Activated CD4-positive, alpha-beta T cell treated with anti-CD3 and anti-CD28 coated beads, Interleukin-2, amount 10 ng/mL, durations not matched to agents 24 days and 14 days (primary cell): ENCODE measurements at places on chromosomes 5 and 9. TPM values are rescaled to one million over a fixed set of nuclear protein-coding genes. Genes with fewer than 3 reads are reported as not detected.
A peak's percentile ranks its signal among the peaks of the same experiment; 100 is the strongest.

DNA sequence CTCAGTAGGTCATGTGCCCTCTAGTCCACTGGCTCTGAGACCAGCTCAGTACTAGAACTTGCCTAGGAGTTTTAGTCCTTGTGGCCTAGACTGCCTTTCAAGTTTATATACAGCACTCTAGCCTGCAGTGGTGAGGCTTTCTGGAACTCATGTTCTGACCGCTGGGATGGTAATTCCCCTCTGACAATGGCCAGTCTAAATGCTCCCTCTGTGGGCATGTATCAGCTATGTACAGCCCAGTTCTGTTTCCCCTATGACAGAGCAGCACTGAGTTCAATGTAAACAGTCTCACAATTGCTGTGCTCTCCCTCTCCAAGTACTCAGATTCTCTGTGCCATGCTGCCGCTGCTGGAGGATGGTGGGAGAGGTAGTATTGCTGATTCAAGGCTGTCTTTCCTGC is 68.6 kb upstream of the SLC27A6 start:
- no peak for DNase-seq

- DNase-seq = no peak
Observed at GRCh38 chr5:41537581-41537980, 27.2 kb upstream of the PLCXD3 start.

DNA sequence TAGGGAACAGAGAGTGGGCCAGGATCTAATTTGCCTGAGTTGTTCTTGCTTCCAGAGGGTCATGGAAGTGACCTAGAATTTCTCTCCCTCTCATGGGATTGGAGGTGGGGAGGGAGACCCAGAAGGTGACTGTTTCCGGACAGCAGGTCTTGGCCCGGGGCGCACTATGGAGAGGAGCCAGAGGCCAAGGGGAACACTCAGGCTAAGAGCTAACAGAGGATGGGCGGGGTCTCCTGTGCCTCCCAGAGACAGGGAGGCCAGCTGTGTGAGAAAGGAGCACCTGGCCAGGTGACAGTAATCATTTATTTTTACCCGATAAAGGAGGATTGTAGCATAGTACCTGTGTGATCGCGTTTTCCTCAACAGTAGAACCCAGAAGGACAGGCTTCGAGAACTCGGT is 50.9 kb upstream of the ANKH start:
- DNase-seq = no peak

DNA sequence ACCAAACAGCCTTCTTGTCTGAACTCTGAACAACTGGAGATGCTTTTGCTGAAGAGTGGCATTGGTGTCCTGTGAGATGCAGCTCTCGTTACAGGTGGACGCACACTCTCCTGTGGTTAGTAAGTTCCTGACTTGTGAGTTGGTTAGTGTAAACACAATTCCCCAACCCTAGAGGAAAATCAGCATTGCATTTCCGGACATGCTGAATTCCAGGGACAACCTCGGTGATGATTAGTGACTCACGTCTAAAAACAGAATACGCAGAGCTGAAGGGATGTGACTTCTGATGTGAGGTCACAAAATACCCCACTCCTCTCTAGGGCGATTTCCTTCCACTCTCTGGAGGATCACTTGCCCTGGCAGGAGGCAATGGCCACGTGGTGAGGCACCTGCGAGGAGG is 5.0 kb downstream of the OR2V2 start:
- no peak for DNase-seq

GRCh38 chr5:112968411-112969106 is 8.0 kb upstream of the DCP2 start:
- DNase-seq = no peak

GRCh38 chr9:129726322-129727160 is 26.3 kb downstream of the PTGES start:
- DNase-seq = peak; percentile 90

The TEX48 gene
- 0.52 and 0.56 TPM in 2 replicates for total RNA-seq

The BSPRY gene
- 10.5 and 10.6 TPM in 2 replicates for total RNA-seq

The HSPB3 gene
- total RNA-seq = not detected in 2 replicates

The PRRX2 gene
- total RNA-seq = 3.4 and 3.8 TPM in 2 replicates

DNA sequence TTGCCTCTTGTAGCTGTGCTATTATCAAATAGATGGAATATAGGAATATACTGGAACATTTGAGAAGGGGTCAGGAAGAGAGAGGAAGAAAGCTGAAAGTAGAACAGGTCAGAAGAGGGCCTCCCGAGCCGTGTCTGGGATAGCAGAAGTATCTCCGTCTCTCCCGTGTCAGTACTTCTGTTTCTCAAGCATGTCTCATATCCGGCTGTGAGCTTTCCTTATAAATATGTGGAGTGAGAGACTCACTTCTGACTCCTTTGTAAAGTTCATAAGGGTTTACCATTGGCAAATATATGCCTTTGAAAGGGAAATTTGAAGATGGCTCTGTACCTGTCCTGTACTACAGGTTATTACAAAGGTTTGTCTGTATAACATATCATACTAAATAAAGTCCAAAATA is 50.3 kb downstream of the MOCS2 start:
- DNase-seq = peak; percentile 37

DNA sequence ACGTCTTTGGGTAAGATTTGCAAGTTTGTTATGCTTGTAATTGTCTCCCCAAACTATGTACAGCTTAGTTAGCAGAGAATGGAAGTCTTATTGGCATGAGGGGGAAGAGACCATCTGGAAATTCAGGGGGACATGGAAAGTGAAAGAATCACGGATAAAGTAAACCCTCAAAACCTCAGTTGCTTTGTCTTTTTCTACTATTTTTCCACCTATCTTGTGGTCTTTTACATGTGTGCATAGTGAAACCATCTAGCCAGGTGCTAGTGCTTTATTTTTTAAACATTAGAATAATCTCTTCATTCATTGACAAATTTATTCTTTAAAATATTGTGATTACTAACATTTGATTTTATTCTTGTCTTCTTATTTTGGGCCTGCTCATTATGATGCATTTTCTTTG is 441.1 kb upstream of the RORB start:
- DNase-seq = no peak

DNA sequence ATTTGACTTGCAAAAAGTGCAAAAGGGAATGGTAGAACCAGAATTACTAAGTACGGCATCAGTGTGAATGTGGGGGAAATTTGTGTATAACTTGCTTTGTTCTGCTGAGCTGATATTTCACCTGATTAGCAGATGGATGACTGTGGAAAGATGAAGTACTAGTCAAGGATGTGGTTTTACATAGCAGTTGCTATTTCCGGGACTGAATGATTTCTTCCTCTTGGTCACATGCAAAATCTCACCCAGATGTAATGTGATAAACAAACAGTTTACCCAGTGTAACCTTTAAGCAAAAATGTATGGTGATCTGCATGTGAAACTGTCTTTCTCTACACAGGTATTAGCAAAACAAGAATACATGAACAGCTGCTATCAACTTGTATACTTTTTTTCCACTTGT is 46.1 kb downstream of the DCP2 start:
- DNase-seq = peak; percentile 82

GRCh38 chr5:40306869-40307487 is 372.7 kb upstream of the PTGER4 start:
- no peak for DNase-seq

DNA sequence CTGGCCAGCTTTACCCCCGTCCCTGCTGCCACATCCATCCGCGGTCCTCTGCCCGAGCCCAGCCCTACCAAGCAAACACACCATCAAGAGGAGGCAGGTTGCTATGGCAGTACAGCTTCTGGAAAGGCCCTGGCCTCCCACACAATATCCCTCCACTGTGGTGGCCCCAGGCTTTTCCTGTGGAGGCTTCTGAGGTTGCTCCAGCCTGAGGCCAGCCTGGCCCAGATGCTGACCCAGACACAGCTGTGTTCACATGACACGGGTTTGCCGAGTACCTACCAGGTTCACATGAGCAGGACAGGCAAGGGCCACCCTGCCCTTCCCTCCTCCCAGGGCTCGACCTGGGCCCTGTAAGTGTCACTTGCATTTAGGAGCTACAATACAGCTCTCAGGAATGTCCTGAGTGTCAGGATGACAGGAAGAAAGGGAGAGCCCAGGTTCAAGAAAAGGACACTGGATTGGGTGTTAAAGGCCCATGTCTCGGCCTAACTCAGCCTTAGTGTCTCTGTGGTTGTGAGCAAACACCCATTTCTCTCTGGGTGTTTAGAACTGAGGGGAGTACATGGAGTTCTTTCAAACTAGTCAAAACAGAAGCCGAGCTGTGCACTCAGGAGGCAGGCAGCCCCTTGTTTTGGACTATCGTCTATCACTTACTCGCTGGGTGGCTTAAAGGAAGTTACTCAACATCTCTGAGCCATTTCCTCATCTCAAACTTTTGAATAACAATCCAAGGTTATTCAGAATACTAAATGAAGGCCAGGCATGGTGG is 40.2 kb downstream of the NAIF1 start:
- peak; percentile 85 for DNase-seq

- no peak for DNase-seq
Observed at GRCh38 chr5:138725153-138725817, 27.9 kb upstream of the CTNNA1 start.

- DNase-seq = no peak
Observed at GRCh38 chr9:72453797-72454196, 67.6 kb upstream of the TMC1 start.

The IL3 gene
- total RNA-seq = 67.7 and 71.3 TPM in 2 replicates

GRCh38 chr5:135203593-135204036 is 169.6 kb upstream of the PITX1 start:
- DNase-seq = no peak

The TERT gene
- total RNA-seq = 10.1 and 16.8 TPM in 2 replicates

The TMEM171 gene
- not detected in 2 replicates for total RNA-seq

GRCh38 chr9:72701510-72701909 is 180.1 kb downstream of the TMC1 start:
- DNase-seq = no peak

DNA sequence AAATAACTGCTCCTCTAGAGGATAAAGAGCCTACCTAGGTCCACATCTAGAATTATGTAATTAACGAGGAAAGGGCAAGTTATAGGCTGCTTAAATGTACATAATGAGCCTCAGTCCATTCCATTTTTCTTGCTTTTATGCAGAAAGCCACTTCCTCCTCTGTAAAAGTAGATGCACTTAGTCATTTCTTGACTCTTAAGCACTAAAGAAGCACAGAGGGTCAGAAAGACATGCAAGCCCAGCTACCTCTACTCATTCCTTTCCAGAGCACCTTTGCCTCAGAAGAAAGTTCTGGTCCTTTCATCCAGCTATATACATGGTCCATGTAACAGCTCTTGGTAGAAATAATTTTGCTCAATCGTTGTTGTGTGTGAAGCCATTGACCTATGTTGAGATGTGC is 308.0 kb upstream of the NREP start:
- DNase-seq = no peak

The TTC23L gene
- not detected in 2 replicates for total RNA-seq

GRCh38 chr5:72179028-72179815 is 71.9 kb downstream of the MAP1B start:
- DNase-seq = no peak

DNA sequence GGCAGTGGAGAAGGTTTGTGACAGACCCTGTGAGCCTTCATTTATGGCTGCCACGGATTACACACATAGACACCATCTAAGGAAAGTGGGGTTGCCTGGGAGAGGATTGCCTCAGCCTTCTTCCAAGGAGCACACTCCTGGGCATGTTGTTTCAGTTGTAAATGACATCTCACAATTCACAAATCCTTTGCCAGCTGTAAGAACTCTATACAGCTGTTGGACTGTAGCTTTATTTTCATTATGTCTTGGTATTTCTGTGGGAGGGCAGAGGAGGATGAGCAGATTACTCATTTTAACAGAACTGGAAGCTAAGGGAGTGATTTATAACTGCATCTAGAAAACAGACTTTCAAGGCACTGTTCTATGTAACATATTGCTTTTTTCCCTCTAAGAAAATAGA is 25.6 kb downstream of the MELK start:
- DNase-seq = no peak

DNA sequence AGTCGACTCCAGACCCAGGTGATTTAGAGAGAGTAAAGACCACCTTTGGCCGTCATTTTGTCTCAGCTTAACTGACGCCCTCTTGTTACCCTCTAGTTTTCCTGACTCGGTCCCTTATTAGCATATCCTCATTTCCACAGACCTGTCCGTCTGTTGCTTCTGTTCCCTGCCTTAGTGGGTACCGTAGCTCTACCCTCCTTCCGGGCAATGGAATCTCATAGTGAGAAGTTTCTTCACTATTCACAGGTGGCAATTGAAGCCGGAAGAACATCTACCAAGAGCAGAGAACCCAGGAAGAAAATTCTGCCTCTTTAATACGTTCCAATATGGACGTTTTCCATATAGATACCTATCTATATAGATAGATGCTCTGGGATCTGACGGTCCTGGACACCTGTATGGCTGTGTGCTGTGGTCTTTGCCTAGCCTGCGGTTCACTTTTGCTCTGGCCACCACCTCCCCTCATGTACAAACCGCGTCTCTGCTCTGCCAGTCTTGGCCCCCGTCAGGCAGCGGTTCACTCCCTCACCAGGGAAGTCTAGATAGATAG is 652 bp upstream of the TMEM161B start:
- DNase-seq = peak; percentile 61

GRCh38 chr9:116027511-116027910 is 126.1 kb upstream of the PAPPA start:
- no peak for DNase-seq

The IFNE gene
- total RNA-seq = not detected in 2 replicates

The DIMT1 gene
- 48.8 and 49.3 TPM in 2 replicates for total RNA-seq
